ENCODE measurements at places on chromosomes 3 and 15.

- DNase-seq, result no peak
Observed at GRCh38 chr15:71336671-71337070, 221.4 kb downstream of the THSD4 start.

DNA sequence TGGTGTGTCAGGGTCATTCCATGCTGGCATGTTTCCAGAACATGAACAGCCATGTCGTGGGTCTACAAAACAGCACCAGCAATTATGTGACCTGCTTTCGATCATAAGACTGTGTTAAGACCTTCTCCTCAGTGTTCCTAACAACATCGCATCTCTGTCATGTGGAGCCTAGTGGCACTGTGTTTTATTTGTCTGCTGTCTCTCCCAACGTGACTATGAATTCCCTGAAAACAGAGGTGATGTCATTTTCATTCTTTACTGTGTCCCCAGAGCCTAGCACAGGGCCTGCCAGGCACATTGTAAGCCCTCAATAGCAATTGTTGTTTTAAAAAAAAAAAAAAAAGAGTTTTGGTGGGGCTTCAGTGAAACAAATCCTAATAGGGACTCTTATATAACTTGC lies 94.2 kb upstream of the IL12A start:
- DNase-seq, result no peak

DNA sequence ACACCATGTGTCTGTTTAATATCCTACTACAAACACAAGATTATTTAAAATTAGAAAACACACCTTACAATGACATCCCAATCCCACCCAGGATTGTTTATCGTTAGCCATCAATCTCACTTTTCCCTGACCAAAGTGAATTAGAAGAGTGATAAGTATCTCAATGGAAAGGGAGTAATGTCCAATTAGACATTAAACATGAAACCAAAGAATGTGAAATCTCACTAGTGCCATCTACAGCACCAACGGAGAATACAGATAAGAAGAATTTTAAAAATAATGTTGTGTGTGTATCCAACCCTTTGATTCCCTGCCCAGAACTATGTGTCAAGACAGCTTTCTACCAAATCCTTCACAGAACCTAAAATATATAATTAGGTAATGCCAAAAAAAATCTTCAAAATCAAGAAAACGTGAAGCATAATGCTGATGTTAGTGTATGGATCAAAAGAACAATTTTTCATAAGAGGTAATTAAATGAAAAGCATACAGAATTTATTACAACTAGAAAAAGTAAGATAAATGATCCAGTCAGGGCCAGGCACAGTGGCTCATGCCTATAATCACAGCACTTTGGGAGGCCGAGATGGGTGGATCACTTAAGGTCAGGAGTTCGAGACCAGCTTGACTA lies 64.2 kb downstream of the SCAPER start:
- no peak for DNase-seq

- DNase-seq, result no peak
Observed at GRCh38 chr3:194984622-194985021, 286.3 kb downstream of the XXYLT1 start.

DNA sequence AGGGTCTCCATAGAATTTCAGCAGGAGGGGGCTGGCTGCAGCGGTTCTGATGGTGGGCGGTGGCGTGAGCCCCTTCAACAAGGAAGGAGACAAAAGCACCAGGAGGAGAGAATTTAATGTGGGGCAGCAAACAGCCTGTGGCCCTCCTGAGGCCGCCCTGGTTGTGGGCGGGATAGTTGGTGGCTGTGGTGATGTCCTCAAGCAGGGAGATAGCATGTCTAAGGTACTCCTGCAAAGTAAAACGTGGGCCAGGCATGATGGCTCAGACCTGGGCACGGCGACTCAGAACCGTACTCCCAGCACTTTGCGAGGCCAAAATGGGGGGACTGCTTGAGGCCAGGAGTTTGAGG lies 94.0 kb downstream of the LRRK1 start:
- no peak for DNase-seq

DNA sequence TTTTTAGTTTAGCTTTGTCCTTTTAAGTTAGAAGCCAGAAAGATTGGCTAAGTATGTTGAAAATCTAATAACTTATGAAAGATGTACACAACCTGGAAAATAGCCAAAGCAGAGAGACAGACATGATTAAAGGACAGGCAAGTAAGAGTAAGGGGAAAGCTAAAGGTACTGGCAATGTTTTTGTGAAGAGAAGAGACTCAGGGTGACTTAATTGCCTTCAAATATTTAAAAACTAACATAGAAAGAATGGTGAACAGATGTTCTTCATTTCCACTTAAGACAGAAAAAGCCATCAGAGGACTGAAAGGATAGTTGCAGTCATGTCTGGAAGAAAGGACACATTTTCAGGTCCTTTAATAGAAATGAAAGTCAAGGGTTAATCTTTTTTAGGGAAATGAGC lies 68.8 kb downstream of the ZNF385D start:
- DNase-seq, result no peak

DNA sequence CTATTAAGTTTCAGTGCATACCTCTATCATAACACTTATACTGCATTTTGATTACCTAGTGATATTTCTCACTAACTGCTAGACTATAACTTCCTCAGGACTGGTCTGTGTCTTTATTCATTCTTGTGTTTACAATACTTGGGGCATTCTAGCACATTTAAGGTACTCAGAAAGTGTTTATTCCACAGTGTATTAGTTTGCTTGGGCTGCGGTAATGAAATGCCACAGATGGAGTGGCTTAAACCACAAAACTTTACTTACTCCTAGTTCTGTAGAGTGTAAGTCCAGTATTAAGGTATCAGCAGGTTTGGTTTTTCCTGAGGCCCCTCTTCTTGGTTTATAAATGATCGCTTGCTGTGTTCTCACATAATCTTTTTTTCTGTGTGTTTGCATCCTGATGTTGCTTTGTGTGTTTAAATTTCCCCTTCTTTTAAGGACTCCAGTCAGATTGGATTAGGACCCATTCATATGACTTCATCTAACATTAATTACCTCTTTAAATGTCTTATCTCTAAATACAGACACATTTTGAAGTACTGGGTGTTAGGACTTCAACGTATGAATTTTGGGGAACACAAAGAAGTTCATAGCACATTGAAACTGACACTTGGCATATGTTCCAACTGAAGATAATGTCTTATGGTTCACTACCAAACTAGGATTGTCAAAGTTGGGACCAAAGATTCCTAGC lies 23.9 kb downstream of the RNF111 start:
- DNase-seq, result no peak

DNA sequence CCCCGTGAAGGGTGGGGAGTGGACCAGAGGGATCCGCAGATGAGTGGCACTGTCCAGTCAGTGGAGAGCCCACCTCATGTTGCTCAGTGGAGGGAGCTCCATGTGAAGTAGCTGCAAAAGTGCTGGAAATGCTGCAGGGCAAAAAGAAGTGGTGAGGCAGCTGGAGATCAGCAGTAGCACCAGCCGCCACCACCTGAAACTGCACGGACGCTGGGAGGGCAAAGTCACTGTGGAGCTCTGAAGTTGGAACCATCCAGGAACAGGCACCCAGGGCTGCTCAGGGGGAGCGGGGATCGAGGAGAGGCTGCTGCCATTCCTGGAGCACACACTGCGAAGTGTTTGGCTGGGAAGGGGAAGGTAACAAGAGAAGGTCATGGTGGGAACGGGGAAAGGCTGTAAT lies 6.4 kb upstream of the ALDH1L1 start:
- DNase-seq, result no peak

DNA sequence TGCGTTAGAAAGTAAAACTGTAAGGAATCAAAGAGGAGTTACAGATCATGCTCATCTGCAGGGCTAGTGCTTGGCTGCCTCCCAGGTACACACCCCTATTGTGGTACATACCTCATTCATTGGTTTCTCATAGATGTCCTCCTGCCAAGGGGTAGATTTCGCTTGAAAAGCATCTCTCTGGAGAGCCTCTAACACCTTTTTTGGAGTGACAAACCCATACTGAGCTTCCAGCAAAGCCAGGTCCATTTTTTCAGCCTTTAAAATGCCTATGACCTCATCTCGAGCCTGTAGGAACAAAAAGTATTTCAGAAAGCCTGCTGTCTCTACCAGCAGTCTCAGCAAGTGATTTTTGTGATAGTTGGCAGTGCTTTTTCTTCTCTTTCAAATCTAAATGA lies 112.1 kb downstream of the CMSS1 start:
- DNase-seq, result no peak

DNA sequence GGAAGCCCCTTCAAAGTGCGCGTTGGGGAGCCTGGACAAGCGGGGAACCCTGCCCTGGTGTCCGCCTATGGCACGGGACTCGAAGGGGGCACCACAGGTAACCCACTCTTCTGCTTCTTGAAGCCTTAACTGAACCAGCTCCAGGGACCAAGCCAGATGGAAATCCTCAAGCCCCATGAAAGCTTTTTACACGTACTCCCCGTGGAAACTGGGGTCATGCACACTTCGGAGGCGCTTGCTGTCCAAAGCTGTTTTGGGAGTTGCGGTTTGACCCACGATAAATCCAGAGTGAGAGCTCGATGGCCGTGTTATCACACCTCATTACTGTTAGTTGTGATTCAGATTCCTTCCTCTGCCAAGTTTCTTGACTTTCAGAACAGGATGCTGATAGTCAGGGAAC lies 47.5 kb downstream of the DNASE1L3 start:
- DNase-seq, result no peak

DNA sequence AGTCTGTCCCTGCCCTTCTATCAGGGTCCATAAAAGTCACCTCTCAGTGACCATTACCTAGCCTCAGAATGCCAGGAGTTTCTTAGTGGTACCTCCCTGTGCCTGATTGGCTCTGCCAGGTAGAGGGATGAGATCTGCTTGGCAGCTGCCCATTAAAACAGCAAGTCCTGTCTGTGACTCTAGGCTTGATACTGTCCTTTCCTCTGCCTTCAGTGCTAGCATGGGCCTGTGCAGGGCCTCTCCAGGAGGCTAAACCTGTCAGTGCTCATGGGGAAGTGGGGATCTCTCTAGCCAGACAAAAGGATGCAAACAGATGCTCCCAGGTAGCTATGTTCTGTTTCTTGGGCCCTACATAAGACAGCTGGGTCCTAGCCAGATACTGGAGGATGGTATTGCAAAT lies 10.0 kb upstream of the MANF start:
- no peak for DNase-seq

DNA sequence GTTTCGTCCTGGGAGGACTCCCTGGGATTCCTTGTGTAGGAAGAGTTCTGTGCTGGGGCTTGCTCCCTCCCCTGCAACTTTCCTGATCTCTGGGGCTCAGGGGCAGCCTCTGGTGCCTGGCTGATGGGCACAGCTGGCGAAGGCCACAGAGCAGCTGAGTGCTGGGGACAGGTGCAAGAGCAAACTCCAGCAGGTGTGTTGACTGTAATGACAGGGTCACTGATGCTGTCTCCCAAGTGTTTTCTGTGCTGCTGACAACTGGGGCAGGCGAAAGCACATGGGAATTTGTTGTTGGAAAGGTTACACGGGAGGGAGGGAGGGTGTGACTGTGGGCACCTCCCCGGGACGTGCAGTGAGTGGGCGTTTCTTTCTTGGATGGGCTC lies 21.6 kb downstream of the CPN2 start:
- DNase-seq, result no peak

- no peak for DNase-seq
Observed at GRCh38 chr3:112489674-112490479, 9.4 kb downstream of the BTLA start.

- DNase-seq, result peak; percentile 14
Observed at GRCh38 chr15:34456658-34457057, 19.1 kb upstream of the GOLGA8A start.

DNA sequence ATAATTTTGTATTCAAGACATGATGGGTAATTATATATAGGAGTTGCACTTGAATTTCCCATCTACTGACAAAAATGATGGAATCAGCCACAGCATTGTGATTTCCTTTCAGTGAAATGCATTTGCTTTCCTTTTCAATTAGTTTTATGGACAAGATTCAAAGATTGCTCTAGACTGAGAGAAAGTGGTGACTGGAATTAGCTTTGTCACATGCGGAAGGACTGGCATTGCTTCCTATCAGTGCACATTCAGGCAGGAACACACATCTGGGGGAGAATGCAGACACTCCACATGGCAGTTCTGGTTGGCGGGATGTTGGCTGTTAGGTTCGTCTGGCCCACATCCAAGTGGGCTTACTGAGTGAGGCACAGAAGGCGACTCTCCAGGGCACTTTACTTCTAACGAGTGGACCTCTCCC lies 399.3 kb upstream of the RGMA start:
- no peak for DNase-seq

GRCh38 chr3:8765528-8765927 lies 3.9 kb downstream of the OXTR start:
- no peak for DNase-seq

DNA sequence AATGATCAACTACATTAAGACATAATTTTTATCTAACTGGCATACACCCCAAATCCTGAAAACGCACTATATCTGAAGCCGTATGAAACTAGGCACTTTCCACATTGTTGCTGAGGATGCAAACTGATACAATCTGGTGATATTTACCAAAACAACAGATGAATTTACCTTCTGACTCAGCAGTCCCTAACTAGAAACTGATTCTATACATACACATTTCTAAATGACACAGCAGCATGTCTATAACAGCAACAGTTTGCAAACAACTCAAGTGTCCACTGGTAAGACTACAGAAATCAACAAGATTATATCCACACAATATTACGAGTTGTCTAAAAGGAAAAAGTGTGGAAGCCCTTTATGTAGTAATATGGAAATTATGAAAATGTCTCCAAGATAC lies 22.9 kb downstream of the SECISBP2L start:
- no peak for DNase-seq

DNA sequence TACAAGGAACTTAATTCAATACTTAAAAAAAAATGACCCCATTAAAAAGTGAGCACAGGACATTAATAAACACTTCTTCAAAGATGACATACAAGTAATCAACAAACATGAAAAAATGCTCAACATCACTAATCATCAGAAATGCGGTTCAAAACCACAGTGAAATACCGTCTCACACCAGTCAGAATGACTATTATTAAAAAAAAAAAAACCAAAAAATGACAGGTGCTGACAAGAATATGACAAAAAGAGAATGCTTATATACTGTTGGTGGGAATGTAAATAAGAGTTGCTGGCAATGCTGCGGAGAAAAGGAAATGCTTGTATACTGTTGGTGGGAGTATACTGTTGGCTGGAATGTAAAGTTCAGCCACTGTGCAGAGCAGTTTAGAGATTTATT lies 358.3 kb upstream of the CBLB start:
- no peak for DNase-seq

GRCh38 chr3:50961386-50961785 lies 286.7 kb downstream of the DOCK3 start:
- no peak for DNase-seq

DNA sequence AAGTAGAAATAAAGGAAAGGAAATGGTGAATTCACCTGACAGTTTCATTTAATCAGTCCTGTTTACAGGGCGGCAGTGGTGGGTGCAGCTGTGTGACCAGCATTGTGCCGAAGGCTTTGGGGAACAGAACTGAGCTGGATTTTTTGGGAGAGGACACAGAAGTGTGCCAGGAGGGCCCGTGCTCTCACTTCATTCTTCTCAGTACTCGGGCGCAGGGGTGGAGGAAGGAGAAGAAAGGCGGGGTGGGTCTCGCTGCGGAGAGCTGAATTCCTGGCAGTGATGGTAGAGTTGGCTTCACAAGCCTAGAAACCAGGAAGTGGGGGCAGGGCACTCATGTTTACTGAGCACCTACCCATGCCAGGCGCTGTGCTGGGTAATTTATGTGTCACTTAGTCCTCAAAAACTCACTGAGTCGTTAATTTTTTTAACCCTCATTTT lies 64.6 kb downstream of the CRTC3 start:
- DNase-seq, result no peak

GRCh38 chr3:183022936-183023516 lies 42.7 kb upstream of the DCUN1D1 start:
- no peak for DNase-seq

GRCh38 chr15:69531665-69532027 lies 79.0 kb downstream of the RPLP1 start:
- no peak for DNase-seq

All from NCI-H1417 treated with DMSO at 0.1 percent for 48 hours (cell line).